Activated CD4-positive, alpha-beta T cell treated with anti-CD3 and anti-CD28 coated beads, Interleukin-10, Interleukin-2, amounts not matched to agents 100 ng/mL and 50 ng/mL, durations not matched to agents 16 hours and 8 hours (primary cell): ENCODE measurements at places on chromosomes 3 and 15.

DNA sequence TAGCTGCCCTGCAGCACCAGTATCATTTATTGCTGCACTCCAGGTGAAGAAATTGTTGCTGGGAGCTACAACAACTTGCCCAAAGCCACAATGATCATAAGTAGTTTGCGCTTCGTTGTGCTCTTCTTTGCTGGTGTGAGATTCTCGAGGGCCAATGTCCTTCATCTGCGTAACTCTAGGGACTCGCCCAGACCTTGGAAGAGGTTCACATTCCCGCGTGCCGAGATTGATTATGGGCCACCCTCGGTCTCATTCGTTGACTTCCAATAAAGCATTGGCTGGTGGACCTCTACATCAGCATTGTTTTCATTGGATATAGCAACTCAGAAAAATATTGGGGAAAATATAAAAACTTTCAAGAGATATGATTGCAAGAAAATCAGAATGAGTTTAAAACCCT lies 423 bp upstream of the PHLDB2 start:
- DNase-seq = no peak

GRCh38 chr3:79369306-79369705 lies 398.5 kb downstream of the ROBO1 start:
- DNase-seq = no peak

DNA sequence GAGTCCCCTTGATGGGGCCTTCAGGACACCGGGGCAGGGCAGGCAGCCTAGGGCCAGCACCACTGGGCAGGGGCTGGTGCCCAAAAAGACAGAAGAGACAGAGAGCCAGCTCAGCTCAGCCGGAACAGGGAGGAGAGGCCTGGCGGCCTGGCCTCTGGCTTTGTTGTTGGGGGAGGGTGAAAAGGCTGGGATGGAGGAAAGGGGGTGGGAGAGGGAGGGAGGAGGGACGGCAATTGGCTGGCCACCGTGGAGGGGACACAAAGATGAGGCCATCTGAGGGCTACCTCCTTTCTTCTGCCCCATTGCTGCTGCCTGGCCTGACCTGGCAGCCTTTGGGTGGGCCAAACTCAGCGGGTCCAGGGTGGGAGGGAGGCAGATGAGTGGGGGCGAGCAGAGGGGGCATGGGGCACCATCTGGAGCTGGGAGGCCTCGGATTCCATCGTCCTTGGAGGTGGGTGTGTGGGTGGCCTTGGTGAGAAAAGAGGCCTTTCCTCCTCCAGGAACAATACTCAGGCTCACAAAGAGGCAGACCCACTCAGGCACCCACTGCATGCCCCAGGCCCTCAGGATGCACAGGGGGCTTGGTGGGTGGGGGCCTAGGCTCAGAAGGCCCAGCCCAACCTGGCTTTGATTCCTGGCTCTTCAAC lies 9.3 kb downstream of the EFCC1 start:
- no peak for DNase-seq

DNA sequence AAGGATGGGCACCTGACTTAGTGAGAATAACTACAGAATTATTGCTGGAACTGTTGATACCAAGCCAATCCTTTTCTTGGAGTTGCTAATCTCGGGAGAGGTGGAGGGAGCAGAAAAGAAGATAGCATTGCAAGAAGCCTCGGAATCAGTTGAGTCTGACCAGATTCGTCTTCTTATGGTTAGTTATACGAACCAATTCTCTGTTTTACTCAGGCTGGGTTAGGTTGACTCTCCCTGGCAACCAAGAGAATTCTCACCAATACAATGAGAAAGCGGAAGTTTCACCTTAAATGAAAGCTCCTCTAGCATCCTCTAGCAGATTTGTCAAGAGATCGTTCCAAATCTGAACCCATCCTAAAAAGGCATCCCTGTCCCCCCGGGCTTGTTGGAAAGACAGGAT lies 43.5 kb upstream of the UBE2E1 start:
- DNase-seq = peak; percentile 85

- DNase-seq = no peak
These were observed 10.4 kb downstream of the SOX2 start for GRCh38 chr3:181722156-181722555.

GRCh38 chr15:83475551-83475950 lies 28.4 kb downstream of the SH3GL3 start:
- no peak for DNase-seq

- peak; percentile 40 for DNase-seq
These were observed 464.9 kb downstream of the MFSD1 start for GRCh38 chr3:159266779-159267178.
